Astrocyte (in vitro differentiated cells and primary cell): ENCODE measurements at places on chromosomes 5 and 9. TPM values are rescaled to one million over a fixed set of nuclear protein-coding genes. Genes with fewer than 3 reads are reported as not detected.
A peak's percentile ranks its signal among the peaks of the same experiment; 100 is the strongest.

FOXD4 gene
- total RNA-seq = 0.31 and 0.45 TPM in 2 replicates

DNA sequence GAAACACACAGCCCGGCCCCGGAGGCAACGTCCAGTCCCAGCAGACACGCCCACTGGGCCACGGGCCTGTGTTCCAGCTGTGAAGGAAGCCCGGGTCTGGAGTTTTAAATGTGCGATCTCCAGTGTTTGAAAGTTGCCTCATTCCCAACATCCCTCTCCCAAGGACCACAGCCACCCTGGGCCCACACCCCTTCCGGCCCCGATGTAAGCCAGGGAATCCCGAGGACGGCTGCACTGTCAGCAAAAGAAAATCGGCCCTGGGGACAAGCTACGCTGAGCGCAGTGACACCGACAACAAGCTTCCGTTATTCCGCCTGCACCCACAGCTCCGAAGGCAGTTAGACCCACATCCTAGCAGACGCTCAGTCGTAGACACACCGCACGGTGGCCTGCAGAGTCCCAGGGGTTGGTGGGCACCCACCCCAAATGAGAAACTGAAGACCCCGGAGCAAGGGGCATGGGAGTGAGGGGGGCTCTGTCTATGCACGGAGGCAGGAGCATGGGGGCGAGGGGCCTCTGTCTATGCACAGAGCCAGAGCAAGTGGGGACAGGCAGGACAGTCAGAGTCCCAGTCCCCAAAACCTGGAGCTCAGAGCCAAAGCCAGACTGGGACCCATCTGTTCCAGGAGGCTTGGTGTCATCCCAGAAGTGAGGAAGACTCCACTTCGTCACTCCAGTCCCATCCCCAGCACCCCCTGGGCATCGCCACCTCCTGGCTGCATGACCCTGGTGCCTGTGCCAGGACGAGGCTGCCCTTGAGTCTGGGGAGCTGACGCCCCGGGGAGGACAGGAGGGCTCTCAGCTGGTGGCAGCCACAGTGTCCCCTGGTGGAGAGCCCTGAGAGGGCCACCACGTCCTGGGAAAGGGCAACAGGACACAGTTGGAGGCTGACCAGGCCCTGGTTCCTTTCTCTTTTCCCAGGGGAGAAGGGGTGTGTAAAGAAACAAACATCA is 23.4 kb downstream of the GLT6D1 start:
- H3K4me3 ChIP-seq = no peak overlapping the region
- H3K27me3 ChIP-seq = peaks cover 6% of the 10 kb centered on the region
- no peak overlapping the region for H3K27ac ChIP-seq
- no peak for DNase-seq

GRCh38 chr5:148176480-148176879 is 8.1 kb downstream of the SPINK14 start:
- H3K4me3 ChIP-seq = no peak overlapping the region
- peaks cover 3% of the 10 kb centered on the region for H3K27me3 ChIP-seq
- no peaks in the 10 kb centered on the region for H3K36me3 ChIP-seq
- DNase-seq = no peak
- H3K4me1 ChIP-seq = no peaks in the 10 kb centered on the region
- no peak overlapping the region for H3K27ac ChIP-seq

GRCh38 chr9:85716031-85716877 is 25.5 kb downstream of the AGTPBP1 start:
- H3K4me3 ChIP-seq = no peak overlapping the region
- H3K36me3 ChIP-seq = no peaks in the 10 kb centered on the region
- no peak overlapping the region for H3K27ac ChIP-seq
- no peak for DNase-seq

CDC25C gene
- 1.6 and 1.7 TPM in 2 replicates for total RNA-seq

MYMK gene
- not detected in 2 replicates for total RNA-seq

- peak; percentile 94 for DNase-seq
- H3K4me3 ChIP-seq = no peak within 1 kb of the TSS
- no peaks in the 10 kb centered on the region for H3K36me3 ChIP-seq
- H3K27ac ChIP-seq = peak within 1 kb of the TSS; percentile 91
- no peaks in the 10 kb centered on the region for H3K27me3 ChIP-seq
Measured at GRCh38 chr9:35905912-35906679, at the start of gene HRCT1. Gene HRCT1, plus strand, starts transcription at chr9:35906202. Its CDS starts 86 bp downstream, at chr9:35906288.

PHYHD1 gene
- total RNA-seq = 4.6 and 6.1 TPM in 2 replicates

DNA sequence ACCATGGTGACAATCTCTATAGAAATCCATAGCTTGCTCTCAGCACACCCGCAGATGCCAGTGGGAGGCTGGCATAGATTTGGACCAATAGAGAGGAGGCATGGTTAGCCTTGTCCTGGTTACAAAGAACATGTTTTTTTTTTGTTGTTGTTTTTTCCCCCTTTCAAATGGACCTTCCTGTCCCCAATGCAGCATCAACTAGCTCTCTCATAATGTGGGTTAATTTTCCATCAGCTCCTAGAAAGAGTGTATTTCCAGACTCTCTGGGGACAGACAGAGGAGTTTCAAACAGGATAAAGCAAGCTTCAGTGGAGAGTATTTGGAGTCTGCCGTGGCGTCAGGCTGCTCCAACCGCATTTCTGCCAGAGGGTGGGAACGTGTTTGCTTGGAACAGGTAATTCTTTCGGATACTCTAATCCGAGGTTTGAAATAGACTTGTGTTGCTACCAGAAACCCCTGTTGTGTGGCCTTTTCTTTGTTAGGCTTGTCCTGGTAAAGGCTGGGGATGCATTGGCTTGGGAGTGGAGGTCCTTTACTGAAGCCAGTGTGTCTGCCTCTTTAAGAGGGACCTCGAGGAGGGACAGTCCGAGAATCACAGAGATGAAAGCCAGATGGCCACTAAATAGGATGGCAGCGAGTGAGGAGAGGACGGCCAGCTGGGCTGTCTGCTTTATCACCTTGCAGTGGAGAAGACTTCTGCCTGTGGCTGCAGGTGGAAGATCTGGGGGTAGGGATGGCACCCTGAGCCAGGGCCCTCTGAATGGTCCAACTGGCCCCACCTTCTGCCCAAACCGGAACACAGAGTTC is 130.5 kb upstream of the CPEB4 start:
- DNase-seq = no peak
- peaks cover 6% of the 10 kb centered on the region for H3K27me3 ChIP-seq
- H3K27ac ChIP-seq = no peak overlapping the region
- H3K4me1 ChIP-seq = no peaks in the 10 kb centered on the region

- peaks cover 11% of the 10 kb centered on the region for H3K4me1 ChIP-seq
- H3K4me3 ChIP-seq = no peak overlapping the region
- H3K27ac ChIP-seq = no peak overlapping the region
- no peaks in the 10 kb centered on the region for H3K36me3 ChIP-seq
- H3K27me3 ChIP-seq = no peaks in the 10 kb centered on the region
- DNase-seq = no peak
Measured at GRCh38 chr9:107218829-107219485, 64.1 kb upstream of the RAD23B start.

GRCh38 chr5:60161340-60161934 is 267.9 kb upstream of the PDE4D start:
- no peaks in the 10 kb centered on the region for H3K27me3 ChIP-seq
- H3K27ac ChIP-seq = no peak overlapping the region
- no peak overlapping the region for H3K4me3 ChIP-seq
- H3K4me1 ChIP-seq = no peaks in the 10 kb centered on the region
- no peaks in the 10 kb centered on the region for H3K36me3 ChIP-seq
- peak; percentile 25 for DNase-seq

DNA sequence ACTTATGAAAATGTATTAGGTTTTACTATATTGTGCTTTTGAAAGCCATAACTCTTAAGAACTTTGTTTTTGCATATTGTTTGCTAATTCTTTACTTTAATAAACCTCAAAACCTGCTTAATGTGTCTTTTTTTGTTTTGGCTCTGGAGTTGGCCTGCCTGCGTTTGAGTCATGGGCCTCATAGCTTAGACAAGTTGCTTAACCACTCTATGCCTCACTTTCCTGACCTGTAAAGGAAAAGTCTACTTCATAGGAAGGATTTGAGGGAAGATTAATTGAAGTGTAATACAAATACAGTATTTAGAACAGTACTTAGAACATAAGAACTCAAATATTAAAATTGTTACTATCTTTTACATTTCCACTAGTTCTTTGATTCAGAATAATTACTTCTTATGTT is 10.3 kb downstream of the SMIM32 start:
- no peak overlapping the region for H3K27ac ChIP-seq
- no peak overlapping the region for H3K4me3 ChIP-seq
- H3K27me3 ChIP-seq = no peaks in the 10 kb centered on the region
- DNase-seq = peak; percentile 35

- peaks cover 72% of the 10 kb centered on the region for H3K36me3 ChIP-seq
- no peaks in the 10 kb centered on the region for H3K27me3 ChIP-seq
- no peak overlapping the region for H3K27ac ChIP-seq
Measured at GRCh38 chr5:96753848-96754247, 53.9 kb downstream of the ERAP1 start.

GRCh38 chr5:139180850-139181249 is 17.3 kb downstream of the SIL1 start:
- no peaks in the 10 kb centered on the region for H3K27me3 ChIP-seq
- no peak overlapping the region for H3K4me3 ChIP-seq
- H3K4me1 ChIP-seq = peaks cover 13% of the 10 kb centered on the region
- H3K36me3 ChIP-seq = no peaks in the 10 kb centered on the region
- H3K27ac ChIP-seq = no peak overlapping the region
- DNase-seq = no peak

DNA sequence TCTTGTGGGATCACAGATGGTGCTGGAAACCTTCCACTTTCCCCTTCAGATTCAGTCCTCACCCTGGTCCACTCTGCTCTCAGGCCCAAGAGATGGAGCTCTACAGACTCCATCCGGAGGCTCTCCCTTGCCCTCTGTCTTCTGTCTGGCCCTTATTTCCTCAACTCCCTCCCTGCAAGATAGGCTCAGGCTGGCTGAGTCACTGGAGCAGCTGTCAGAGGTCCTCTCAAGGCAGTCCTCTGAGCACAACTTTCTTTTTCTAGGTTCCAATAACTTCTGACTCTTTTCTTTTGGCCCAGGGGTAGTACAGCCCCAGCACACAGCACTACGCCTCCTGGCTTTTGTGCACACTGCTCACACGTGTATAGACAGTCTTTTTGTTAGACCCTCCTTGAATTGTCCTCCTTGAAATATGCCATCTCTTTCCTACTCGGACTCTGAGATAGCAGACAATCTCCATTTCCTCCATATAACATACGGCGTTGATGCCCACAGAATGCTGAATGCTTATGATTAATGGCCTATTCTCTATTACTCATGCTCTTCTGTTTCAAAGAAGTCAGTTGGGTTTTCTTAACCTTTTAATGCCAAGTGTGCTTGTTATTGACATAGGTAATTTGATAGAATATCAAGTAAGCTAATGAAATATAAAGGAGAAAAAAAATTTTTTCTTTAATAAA is 193.1 kb downstream of the SLC12A2 start:
- DNase-seq = peak; percentile 39
- no peak overlapping the region for H3K4me3 ChIP-seq
- H3K27me3 ChIP-seq = no peaks in the 10 kb centered on the region
- H3K4me1 ChIP-seq = no peaks in the 10 kb centered on the region
- H3K27ac ChIP-seq = no peak overlapping the region

DNA sequence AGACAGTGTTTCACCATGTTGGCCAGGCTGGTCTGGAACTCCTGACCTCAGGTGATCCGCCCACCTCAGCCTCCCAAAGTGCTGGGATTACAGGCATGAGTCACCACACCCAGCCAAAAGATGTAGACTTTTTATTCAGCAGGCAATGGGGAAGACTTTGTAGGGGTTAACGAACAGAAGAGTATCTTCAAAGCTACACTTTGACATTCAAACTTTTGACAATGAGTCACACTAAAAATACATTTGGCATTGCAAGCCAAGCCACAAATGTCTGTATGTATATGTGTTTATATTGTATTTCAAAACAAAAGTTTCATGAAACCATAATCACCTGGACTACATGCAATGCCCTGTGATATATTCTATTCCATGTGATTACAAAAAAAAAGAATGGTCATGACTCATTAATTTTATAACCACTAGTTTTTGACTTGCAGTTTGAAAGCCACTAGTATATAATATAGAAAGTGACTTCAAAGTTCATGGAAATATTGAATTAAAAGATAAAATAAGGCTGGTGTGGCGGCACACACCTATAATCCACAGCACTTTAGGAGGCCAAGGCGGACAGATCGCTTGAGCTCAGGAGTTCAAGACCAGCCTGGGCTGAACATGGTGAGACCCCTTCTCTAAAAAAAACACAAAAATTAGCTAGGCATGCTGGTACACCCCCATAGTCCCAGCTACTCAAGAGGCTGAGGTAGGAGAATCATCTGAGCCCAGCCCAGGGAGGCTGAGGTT is 8.3 kb downstream of the DIMT1 start:
- no peaks in the 10 kb centered on the region for H3K27me3 ChIP-seq
- H3K4me3 ChIP-seq = no peak overlapping the region
- H3K36me3 ChIP-seq = peaks cover 34% of the 10 kb centered on the region
- no peaks in the 10 kb centered on the region for H3K4me1 ChIP-seq
